CD4-positive, alpha-beta memory T cell (primary cell): ENCODE measurements at places on chromosomes 5 and 9. TPM values are rescaled to one million over a fixed set of nuclear protein-coding genes. Genes with fewer than 3 reads are reported as not detected.

GRCh38 chr9:34254141-34254913, 74.7 kb downstream of the KIF24 start:
- no peak for DNase-seq

Gene FAT2
- not detected for total RNA-seq

DNA sequence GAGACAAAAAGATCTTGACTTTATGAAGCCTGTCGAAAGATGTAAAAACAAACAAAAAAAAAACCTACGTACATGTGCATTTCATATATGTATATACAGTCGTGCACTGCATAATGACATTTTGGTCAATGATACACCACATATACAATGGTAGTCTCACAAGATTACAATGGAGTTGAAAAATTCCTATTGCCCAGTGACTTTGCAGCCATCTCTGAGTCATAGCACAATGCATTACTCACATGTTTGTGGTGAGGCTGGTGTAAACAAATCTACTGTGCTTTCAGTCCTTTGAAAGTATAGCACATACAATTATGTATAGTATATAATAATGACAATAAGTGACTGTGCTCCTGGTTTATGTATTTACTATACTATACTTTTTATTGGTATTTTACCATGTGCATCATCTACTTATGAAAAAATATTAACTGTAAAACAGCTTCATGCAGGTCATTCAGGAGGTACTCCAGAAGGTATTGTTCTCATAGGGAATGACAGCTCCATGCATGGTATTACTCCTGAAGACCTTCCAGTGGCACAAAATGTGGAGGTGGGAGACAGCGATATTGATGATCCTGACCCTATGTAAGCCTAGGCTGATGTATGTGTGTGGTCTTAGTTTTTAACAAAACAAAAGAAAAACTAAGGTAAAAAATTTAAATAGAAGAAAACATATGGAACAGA, 73.7 kb upstream of the FST start:
- no peak for DNase-seq

DNA sequence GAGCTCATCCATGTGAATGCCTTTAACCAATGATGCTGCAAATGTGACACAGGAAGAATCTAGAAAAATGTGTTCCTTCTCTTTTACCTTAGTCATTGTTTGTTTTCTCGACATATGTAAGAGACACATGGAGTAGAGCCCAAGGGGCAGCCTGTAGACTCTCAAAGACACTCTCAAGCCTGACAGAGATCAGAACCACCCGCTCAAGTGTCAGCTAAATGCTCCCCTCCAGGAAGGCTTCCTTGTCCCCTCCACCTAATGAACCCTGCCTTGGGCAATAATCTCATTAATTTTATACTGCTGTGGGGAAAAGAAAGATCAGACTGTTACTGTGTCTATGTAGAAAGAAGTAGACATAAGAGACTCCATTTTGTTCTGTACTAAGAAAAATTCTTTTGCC, 157.4 kb downstream of the MUSK start:
- no peak for DNase-seq

DNA sequence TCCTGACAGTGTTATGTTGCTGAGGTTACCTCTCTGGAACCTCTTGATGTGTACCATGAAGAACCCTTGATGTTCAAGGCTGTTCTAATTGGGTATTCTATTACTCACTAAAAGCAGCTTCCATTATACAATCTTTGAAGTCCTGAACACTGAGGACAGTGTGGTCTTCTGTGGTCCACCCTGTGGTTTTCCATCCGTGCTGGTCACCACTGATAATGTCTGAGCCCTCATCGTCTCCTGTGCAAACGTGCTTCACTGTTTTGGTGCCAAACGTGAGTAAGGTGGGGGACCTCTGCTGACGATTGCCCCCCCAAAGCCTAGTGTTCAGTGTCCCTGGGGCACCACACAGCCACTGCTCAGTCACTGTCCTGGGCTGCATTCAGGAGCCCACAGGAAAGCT, 259.7 kb upstream of the ANKRD55 start:
- no peak for DNase-seq

DNA sequence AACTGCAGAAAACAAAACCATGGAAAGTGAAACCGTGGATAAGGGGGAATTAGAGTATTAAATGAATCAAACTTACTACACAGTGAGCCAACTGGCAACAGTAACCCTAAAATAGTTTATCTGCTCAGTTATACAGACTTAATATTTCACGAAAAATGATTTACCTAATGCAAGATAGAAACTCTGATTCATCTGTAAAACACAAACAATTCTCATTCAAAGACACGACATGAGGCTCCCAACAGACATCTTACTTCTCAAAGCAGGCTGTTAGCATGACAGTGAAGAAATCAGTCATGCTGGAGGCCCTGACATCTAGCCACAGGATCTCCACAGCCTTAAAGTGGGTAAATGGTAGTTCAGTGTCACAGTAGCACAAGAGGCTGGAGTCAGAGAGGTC, 131.2 kb downstream of the FBN2 start:
- DNase-seq, result no peak

DNA sequence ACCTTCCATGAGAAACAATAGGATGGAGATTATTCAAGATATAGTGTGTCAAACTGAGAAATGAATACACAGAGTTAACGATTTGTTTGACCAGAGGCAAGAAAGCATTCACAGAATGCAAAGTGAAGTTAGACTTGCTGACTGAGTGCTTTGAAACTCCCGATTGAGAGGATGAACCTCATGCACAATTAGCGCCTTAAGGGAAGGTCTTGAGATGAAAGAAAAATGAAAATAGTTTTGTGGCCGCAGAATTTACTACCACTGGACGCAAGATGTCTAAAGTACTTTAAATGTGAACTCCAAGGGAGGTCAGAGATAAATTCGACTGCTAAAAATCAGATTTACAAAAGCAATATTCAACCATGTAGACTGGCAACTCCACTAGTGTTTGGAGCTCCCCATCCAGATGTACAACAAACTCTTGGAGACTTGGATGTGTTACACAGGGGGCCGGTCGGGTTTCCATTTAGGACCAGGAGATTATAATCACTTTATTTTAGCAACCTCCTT, 707 bp upstream of the RIMOC1 start:
- no peak for DNase-seq

DNA sequence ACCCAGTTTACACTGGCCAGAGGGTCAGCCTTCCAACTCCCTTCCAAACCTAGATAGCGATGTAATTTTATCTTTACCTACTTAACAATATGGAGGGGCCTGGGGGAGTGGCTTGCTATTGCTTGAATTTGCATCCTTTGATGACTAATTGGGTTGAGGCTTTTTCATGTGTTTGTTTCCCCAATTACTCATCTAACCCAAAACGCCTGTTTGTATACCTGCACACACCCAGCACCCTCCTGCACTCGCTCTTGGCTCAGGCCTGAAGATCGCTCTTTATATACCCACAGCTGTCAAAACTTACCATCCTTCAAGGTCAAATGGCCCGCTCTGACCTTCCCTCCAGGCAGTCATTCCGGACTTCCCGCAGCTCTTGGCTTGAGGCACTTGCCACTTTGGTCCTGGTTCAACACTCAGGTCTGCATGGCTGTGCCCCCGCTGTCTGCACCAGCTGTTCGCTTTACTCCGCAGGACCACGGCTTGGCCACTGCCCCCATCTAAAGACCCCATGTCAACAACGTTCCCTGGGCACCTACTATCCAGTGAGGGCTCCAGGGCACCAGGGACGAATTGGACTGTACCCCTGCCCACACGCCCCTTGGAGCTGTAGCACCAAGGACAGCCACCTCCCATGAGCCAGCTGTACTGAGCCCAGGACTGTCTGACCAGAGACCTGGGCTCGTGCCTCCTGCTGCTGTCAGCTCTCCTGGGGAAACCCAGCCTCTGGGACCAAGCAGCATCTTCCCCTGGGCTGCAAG, 76.1 kb upstream of the ADAMTS2 start:
- no peak for DNase-seq

Gene IL3
- not detected for total RNA-seq

DNA sequence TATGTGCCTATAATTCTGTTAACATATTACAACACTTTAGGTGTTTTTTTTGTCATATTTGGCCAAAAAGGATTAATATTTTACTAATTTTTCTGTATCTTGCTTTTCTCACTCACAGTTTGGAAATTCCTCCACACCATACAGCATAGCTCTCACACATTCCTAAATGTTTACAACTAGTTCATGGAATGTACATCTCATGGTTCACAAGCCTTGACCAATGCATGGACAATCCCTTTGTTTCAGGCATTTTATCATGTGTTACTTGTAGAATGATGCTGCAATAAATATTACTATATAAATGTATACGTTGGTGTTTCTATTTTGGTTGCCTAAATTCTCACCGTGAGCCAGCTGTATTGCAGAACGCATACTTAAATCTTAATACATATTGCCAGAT, 80.5 kb upstream of the SPATA31C2 start:
- no peak for DNase-seq

GRCh38 chr5:151592855-151593408, 1.8 kb upstream of the FAT2 start:
- DNase-seq, result no peak

DNA sequence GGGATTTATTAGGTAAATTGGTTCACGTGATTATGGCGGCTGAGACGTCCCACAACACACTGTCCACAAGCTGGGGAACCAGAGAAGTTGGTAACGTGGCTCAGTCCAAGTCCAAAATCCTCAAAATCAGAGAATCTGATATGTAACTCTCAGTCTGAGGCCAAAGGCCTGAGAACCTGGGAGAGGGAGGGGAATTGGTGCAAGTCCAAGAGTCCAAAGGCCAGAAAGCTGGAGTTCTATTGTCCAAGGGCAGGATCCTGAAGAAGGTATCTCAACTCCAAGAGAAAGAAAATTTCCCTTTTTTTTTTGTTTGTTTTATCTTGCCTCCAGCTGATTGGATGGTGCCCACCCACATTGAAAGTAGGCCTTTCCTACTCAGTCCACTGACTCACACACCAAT, 83.8 kb downstream of the PRDM9 start:
- no peak for DNase-seq

Gene PTGES2
- total RNA-seq, result 51.8 TPM

DNA sequence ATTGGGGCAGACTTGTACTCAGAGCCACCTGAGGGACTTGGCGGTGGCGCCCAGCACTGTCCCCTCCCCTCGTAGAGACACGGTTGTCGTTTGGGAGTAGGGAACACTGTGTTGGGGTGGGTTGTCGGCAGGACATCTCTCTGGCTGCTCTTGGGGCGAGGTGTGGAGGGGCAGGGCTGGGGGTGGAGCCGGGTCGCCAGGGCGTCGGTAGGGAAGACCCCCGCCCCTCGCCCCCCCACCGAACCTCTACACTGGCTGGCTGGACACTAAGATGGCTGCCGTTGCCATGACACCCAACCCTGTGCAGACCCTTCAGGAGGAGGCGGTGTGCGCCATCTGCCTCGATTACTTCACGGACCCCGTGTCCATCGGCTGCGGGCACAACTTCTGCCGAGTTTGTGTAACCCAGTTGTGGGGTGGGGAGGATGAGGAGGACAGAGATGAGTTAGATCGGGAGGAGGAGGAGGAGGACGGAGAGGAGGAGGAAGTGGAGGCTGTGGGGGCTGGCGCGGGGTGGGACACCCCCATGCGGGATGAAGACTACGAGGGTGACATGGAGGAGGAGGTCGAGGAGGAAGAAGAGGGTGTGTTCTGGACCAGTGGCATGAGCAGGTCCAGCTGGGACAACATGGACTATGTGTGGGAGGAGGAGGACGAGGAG, 778 bp downstream of the TRIM41 start:
- no peak for DNase-seq

GRCh38 chr5:173139631-173140030, 4.7 kb upstream of the BNIP1 start:
- DNase-seq, result no peak

GRCh38 chr5:39608024-39608423, 183.2 kb upstream of the DAB2 start:
- DNase-seq, result no peak

GRCh38 chr5:142972064-142972570, 201.9 kb downstream of the ARHGAP26 start:
- DNase-seq, result no peak

- no peak for DNase-seq
Measured at GRCh38 chr5:16888694-16889124, 47.4 kb downstream of the MYO10 start.

DNA sequence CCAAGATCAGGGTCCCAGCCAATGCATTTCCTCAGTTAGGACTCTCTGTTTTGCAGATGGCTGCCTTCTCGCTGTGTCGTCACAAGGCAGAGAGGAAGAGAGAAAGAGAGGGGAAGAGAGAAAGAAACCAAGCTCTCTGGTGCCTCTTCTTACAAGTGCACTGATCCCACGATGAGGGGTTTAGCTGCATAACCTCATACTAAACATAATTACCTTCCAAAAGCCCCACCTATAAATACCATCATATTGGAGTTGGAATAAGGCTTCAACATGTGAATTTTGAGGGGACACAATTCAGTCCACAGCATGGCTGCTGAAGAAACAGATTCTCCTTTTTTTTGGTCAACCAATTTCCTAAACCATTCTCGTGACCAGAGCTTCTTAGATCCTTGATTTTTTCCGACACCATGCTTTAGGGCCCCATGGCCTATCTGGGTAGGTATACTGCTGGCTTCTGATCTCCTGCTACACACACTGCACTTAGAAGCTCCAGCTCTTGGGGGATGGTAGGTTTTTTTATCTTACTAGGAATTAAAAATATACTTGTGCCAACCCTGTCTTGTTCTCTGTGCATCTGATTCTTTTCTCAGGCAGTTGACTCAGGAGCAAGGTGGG, 5.1 kb downstream of the CAMK4 start:
- no peak for DNase-seq

DNA sequence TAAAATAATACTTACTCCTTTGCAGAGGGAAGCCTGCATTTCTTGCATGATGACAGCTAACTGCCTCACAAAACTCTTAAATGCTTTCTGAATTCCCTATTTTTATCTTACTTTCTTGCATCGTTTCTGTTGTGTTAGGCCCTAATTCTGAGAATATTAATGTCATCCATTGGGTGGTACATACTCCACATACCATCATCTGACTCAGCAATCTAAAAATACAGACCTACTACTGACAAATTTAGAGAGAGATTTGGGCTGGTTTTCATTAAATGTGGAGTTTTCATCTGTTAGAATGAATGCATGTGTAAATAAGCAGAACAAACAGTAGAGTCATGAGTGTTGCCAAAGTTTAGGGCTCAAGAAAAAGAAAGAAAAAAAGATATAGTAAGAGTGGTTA, 26.5 kb upstream of the KCNN2 start:
- no peak for DNase-seq

- no peak for DNase-seq
Measured at GRCh38 chr5:39091940-39092580, 17.9 kb upstream of the RICTOR start.

DNA sequence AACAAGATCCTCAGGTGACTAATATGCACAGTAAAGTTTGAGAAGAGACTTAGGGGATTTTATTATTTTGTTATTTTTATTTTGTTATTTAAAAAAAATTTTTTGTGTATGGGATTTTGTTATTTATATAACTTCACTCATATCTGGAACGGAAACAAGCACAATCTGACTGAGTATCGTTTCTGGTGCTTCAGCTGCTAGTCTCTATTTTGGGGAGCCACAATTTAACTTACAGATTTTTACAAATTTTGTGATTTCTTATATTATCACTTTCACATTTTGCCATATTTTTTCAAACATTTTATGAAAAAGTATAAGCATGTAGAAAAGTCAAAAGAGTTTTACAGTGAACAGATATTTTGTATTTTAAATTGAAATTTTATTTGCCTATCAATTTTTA, 208.7 kb downstream of the CCDC171 start:
- DNase-seq, result no peak

Gene PCDHA6
- not detected for total RNA-seq

Gene ETF1
- total RNA-seq, result 42.6 TPM
